NCI-H2081 (cell line): ENCODE measurements at places on chromosomes 3 and 15.
A peak's percentile ranks its signal among the peaks of the same experiment; 100 is the strongest.

GRCh38 chr15:37142371-37142770 lies 42.0 kb upstream of the MEIS2 start:
- no peak for DNase-seq

- DNase-seq = peak; percentile 25
Observed at GRCh38 chr3:30319713-30320112, 286.7 kb upstream of the TGFBR2 start.

DNA sequence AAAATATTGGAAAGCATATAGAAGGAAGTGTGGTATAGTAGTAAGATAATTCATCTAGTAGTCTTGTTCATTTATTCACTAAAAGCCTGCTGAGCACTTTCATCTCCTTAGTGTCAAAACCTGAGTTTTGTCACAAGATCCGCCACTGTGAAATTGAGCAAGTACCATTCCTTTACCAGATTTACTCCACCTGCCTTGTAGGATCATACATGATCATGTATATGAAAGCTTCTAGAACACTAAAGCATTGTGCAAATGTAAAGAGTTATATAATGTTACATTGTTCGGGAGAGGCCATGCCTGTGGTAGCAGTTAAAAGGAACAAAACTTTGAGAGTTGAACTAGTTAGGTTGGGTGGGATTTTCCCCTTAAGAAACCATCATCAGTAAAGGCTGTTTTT lies 35.0 kb downstream of the UBE2E2 start:
- no peak for DNase-seq

DNA sequence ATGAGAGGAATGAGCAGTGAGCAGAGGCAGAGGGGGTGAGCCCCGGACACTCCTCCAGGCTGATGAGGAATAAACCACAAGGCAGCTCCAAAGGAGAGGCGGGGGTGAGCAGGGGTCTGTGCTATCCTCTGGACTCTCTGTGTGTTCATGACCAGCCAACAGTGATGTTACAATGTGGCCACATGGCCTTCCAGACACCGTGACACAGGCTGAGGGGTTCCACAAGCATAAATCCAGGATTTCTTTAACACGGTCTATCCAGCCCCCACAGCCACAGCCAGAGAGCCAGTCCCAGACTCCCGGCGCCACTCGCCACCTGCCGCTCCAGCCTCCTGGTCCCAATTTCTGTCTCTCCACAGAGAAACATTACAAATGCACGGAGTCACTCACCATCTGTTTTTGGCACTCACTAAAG lies 24.4 kb downstream of the XXYLT1 start:
- no peak for DNase-seq

- no peak for DNase-seq
Observed at GRCh38 chr3:52874864-52875587, 22.3 kb downstream of the STIMATE start.

- DNase-seq = no peak
Observed at GRCh38 chr15:38266247-38266986, 13.8 kb downstream of the SPRED1 start.

GRCh38 chr3:190593075-190593474 lies 79.2 kb downstream of the IL1RAP start:
- no peak for DNase-seq

GRCh38 chr3:89889386-89889785 lies 782.0 kb downstream of the EPHA3 start:
- DNase-seq = no peak
